ENCODE measurements at places on chromosomes 6 and 20.
A peak's percentile ranks its signal among the peaks of the same experiment; 100 is the strongest.

GRCh38 chr6:33206027-33206863 is 1.8 kb downstream of the HSD17B8 start:
- no peak for DNase-seq

- no peak for DNase-seq
Measured at GRCh38 chr6:125271486-125272159, 30.1 kb downstream of the HDDC2 start.

DNA sequence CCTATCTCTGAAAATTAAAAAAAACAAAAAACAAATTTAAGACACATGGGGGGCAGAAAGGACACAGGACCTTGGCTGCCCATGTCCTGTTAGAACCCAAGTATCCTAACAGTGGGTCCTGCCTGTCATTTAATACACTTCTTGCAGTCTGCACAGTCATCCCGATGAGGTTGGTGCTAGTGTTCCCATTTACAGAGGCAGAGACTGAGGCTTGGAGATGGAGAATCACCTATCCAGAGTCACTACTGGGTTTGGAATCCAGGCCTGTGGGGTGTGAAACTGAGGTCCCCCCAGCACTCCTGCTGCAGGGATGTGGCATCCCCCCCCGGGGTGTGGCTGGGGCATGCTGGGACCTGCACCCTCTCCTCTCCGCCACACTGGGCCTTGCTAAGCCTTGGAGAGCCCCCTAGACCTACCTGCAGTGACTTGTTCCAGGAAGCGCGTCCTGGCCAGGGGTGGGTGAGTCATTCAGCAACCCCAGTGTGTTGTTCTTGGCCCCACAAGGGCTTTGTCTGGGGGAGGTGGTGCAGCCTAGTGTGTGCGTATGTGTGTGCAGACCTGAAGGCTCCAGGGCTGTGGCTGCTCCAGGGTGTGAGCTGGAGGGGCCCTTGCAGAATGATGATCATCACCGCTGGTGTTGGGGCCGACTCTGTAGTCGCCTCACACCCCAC is 49.7 kb downstream of the BCAS4 start:
- peak; percentile 29 for DNase-seq

DNA sequence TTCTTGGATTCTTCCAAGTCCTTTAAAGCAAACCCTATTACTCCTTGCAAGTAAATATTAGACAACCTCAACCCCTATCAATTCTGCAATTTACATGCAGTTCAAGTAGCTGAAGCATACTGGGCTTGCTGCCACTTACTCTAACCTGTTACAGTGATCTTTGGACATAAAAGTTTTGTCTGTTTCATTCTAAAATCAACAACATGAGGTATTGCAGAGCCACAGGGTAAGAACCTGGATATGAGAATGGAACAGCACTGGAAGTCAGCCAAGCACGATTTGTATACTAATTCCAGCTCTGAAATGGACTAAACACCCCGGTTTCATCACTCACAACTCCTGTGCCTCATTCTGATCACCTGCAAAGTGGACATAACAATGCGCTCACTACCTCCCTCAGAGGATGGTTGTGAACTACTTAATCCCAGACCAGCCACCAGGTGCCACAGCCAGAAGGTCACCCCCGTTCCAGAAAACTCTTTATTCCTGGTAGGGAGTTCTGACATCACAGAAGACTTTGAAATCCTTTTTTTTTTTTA is 270.0 kb downstream of the ADGB start:
- no peak for DNase-seq

- no peak for DNase-seq
Measured at GRCh38 chr6:148892247-148892646, 145.4 kb downstream of the UST start.

GRCh38 chr6:150634176-150634963 is 34.7 kb downstream of the PLEKHG1 start:
- no peak for DNase-seq

DNA sequence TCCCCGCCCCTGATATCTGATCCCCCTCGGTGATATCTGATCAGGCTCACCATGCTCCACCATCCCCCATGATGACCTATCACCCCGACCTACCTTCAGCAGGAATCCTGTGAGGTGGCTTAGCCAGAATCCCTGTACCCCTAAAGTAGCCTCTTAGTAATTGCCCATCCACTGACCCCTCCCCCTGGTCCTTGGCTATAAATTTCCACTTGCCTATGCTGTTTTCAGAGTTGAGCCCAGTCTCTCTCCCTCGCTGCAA is 177.5 kb upstream of the GGTLC1 start:
- DNase-seq = no peak

DNA sequence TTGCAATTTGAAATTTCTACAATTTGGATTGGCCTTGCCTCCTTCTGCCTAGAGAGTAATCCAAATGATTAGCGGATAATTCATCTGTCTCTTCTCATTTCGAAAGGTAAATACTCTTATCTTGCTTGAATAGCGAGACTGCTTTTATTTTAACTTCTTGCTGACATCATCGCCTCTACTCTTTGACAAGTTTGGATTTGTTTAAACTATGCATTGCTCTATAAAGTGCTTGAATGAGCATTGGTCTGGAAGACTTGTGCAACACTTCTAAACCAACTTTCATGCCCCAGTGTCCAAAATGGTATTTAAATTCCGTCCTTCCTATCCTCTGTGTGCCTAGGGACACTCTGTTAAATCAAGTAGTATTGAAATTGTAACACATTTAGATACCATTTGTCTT is 384.1 kb upstream of the SLC35B3 start:
- no peak for DNase-seq

DNA sequence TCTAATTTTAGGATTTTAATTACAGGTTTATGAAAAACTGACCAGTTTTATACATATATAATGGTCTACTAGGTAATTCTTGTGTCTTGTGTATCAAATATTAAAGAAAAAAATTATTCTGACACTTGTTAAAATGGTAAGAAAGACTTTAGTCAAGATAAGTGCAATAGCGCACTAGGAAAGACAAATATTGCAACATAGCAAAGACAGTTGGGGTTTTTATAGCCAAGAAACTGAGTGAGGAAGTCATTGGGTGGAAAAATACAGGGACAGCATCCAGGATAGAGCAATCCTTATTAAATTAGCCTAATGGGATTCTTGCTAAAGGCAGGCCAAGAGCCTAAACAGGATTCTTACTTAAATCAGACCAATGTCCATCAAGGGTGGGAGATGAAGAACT is 71.1 kb downstream of the ROS1 start:
- DNase-seq = no peak

GRCh38 chr6:102390541-102390940 is 997.0 kb downstream of the GRIK2 start:
- DNase-seq = no peak

GRCh38 chr6:40798069-40798770 is 211.1 kb upstream of the LRFN2 start:
- no peak for DNase-seq

GRCh38 chr6:34460796-34461507 is 4.9 kb upstream of the PACSIN1 start:
- DNase-seq = no peak

DNA sequence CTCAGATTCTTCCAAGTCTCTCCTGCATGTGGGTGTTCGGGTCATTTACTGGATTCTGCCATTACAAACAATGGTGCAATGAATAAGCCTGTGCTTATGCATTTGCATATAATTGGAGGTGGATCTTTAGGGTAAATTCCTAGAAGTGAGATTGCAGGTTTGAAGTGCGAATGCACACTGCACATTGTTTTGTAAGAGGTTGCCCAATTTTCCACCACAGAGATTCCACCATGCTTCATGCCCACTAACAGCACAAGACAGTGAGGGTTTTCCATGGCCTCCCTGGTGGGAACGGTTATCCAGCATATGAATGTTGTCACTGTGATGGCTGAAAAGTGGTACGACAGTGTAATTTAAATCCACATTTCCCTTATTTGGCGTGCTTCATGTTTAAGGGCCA is 178.8 kb upstream of the PMEPA1 start:
- no peak for DNase-seq

GRCh38 chr20:7637184-7637583 is 303.1 kb downstream of the HAO1 start:
- DNase-seq = no peak

DNA sequence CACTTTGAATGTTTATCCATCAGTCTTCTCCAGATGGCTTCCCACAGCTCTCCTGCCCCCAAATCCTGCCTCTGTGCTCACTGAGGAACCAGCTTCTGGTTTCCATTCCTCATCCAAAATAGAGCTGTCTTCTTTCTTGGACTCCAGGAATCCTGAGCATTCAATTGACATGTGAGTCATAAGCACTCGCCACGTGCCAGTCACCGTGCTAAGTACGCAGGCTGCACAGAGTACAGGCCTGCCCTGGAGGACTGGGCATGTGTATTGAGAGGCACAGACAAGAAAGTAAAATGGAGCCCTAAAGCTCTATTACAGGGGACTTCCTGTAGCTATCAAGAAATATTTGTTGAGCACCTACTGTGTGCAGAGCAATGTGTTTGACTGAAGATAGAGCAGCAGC is 39.7 kb upstream of the LRFN2 start:
- DNase-seq = no peak

GRCh38 chr6:125577124-125577662 is 172.2 kb upstream of the HEY2 start:
- DNase-seq = no peak

DNA sequence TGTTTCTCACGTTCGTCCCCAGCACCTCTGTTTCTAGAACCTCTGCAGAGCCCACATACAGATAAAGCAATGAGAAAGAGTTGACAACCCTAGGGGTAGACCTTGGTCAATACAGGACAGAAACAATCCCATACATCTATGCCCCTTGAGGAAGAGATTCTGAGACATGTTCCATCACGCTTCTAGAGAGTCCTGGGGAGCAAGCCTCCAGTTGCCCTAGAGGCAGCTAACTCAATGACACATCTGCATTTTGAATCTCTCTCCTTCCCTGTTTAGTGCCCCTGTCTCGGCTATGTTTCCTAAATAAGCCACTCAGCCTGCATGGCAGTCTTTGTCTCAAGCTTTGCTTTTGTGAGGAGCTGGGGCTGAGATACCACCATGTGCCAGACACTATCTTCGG is 435.3 kb downstream of the CD83 start:
- no peak for DNase-seq

DNA sequence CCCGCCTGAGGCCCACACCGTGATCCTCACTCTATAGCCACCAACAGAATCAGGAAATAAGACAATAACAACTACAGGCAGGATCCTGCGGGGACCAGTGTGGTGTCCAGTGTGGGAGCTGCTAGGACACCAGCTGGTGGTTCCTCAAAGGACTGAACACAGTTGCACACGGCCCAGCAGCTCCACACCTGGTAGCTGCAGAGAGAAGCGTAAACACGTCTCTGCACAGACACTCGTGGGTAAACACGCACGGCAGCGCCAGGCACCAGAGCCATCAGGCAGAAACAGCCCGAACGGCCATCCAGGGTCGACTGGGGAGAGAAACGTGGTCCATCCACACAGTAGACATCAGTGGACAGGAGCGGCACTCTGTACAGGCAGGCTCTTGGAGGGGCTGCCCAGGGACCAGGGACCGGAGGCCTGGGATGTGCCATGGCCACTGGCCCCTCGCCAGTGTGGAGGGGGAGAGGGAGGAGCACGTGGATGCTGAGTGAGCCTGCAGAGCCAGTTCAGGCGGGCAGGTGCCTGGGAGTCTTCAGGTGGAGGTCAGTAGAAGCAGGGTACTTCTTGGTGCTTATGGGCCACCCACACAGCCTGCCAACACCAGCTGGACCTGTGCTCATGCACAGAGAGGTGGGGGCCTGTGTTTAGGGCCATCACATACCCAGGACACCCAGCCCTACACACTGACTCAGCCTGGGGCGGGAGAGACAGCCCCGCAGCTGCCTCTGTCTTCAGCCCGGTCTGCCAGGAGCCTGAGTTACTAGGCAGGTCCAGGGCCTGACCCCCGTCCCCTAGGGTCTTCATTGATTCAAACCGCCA is 7.4 kb upstream of the LAMA5 start:
- no peak for DNase-seq

GRCh38 chr6:18088419-18089296 is 33.8 kb downstream of the NHLRC1 start:
- no peak for DNase-seq

DNA sequence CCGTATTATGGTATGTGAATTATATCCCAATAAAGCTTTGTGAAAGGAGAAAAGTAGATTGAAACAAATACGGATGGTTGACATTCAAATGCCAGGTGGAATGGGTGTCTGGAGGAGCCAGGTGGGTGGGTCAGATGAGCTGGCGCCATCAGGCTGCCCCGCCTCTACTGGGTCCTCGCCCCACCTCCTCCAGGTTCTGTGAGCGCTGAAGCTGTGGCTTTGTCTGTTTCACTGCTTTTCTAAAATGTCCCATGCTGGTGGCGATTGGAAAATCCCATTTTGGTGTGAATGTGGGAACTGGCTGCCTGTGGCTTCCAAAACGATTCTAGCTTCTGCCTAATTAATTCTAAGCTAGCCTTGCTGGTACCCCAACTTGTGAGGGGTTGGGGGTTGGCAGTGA is 16.5 kb downstream of the DUSP22 start:
- no peak for DNase-seq

GRCh38 chr6:1686117-1687098 is 76.7 kb downstream of the FOXC1 start:
- DNase-seq = no peak

GRCh38 chr6:106974999-106975737 is 639 bp upstream of the CD24 start:
- DNase-seq = no peak

GRCh38 chr20:38623061-38623460 is 21.5 kb downstream of the ARHGAP40 start:
- DNase-seq = no peak

DNA sequence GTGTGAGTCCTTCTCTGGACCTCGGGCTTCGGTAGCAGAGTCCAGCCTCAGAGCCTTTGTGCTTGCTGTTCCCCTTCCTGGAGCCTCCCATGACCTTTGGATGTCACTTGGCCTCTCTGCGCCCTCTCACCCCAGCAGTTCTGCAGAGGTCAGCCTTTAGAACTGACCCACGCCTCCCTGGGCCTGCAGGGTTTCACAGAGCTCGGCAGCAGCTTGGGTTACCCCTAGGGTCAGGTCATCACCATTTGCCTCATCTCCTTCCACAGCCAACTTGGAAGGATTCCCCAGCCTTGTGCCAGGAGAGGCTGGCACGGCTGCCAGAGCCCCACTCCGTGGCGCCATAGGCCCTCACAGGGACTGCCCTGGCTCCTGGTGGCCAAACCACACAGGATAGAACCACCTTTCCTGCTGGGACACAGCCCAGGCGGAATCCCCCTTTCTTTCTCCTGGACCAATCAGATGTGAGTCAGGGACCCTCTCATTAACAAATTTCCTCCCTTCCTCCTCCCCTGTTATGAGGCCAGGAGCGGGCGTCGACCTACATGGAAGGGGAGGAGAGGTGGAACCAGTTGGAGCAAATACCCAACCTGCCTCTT is 13.9 kb upstream of the SIRPA start:
- no peak for DNase-seq

- DNase-seq = no peak
Measured at GRCh38 chr6:4381381-4381780, 246.0 kb upstream of the ECI2 start.

DNA sequence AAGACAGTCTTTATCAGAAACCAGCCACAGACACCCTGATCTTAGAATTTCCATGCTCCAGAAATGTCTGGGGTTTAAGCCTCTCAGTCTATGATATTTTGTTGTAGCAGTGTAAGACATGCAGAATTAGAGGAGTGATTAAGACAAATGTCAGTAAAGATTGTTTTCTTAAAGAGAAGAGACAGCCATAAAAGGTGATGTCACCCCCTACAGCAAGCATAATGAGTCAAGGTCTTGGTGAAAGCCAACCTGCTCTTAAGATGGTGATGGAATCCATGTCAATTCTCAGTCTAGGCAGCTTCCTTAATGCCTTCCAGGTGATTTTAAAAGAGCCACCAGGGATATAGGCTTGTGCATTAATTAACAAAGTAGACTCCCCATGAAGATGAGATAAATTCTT is 849.9 kb upstream of the EPHA7 start:
- DNase-seq = no peak

Measured in activated gamma-delta T cell treated with anti-CD3 and anti-CD28 coated beads, Interleukin-2, amount 50 U/mL, for 16 hours (primary cell).